ENCODE measurements at places on chromosomes 7 and 10. TPM values are rescaled to one million over a fixed set of nuclear protein-coding genes. Genes with fewer than 3 reads are reported as not detected.

DNA sequence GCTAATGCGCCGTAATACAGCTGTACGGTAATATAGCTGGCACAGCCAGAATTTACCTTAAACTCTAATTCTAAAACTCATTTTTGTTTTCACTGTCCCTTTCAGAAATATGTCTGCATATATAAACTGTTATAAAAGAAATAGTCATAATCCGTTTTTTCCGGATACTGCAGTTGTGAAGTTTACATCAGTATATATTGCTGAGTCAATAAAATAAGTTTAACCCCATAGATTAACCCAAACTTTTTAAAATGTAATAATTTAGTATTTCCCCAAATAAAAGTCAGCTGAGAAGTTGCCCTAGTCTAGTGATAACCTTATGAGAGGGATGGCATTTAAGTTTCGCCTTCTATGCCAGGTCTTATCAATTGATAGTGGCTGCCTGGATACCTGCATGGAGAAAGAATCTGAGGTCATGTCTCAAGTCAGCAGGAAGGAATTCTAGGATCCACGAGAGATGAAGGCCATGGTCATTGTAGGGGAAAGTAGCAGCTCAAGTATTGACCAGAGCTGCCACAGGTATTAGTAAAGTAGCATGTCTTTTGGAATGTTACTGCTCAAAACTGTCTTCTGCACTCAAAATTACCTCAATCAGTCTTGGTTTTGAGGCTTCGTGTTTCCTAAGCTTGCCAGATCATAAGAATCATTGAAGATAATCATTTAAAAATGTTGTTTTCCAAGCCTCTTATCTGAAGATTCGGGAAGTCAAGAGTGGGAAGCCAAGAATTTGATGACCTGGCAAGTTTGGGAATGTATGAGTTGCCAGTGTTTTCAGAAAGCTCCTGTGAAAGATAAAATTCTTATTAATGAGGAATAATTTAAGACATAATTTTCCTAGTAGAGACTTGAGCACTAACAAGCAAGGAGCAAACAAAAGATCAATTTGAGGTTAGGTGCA, 10.8 kb downstream of the PRPS1L1 start:
- no peak for DNase-seq

AGBL3 gene
- total RNA-seq = 1.3 TPM

GRID1 gene
- not detected for total RNA-seq

DNA sequence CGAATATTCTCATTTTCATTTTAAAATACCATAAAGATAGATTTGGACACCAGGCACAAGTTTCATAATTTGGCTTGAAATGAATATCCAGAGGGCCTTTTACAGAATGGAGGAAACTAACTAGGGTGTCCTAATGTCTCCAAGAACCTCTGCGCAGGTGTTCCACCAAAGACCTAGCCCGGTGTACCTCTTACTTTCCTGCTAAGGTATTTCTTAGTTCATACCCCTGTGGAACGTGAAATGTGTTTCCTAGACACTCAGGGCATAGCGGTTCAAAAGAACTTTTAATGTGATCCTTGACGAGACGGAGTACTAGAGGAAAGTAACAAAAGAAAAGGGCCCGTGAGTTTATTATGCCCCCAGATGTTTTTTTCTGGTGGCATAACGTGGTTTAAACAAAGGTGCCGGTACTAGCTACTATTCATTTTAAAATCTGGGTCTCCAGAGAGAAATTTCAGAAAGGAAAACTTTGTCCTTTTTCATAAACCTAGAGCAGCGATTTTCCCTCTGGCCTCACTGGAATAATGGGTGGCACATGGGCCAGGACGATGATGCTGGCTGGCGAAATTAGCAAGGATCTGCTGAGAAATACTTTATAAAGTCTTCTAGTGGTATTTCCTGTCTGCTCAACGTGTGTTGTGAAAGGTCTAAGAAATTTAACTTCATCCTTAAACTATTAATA, 1.4 kb downstream of the APBB1IP start:
- DNase-seq = no peak

FAM204A gene
- 76.5 TPM for total RNA-seq

- no peak for DNase-seq
Measured at GRCh38 chr7:40655426-40655825, 520.6 kb downstream of the SUGCT start.

DNA sequence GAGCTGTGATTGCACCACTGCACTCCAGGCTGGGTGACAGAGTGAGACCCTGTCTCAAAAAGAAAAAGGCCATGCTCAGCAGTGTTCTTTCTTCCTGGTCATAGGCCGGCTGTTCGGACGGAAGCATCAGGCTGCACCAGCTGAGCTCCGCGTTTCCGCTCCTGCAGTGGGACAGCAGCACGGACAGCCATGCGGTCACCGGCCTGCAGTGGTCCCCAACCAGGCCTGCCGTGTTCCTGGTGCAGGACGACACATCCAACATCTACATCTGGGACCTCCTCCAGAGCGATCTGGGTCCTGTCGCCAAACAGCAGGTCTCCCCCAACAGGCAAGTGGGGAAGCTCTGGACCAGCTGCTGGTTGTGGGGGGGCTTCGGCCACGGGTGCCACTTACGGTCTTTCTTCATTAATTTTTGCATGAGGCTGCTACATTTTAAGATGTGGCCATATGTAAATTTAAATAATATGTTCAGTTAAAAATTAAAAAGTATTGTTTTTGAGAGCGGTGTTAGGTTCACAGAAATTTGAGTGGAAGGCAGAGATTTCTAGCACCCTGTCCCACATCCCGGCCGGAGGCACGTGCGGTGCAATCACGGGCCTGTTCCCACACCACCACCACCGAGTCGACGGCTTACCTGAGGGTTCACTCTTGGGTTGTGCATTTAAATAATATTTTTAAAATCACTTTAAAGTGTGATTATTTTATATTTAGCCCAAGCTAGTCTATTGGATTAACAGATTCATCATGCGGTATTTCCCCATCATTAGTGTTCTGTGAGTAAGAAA, 85.7 kb downstream of the DYNC2I1 start:
- DNase-seq = no peak

GRCh38 chr10:121818599-121818998, 109.2 kb downstream of the ATE1 start:
- DNase-seq = no peak

GRCh38 chr7:98653601-98654310, 36.7 kb downstream of the NPTX2 start:
- DNase-seq = no peak

DNA sequence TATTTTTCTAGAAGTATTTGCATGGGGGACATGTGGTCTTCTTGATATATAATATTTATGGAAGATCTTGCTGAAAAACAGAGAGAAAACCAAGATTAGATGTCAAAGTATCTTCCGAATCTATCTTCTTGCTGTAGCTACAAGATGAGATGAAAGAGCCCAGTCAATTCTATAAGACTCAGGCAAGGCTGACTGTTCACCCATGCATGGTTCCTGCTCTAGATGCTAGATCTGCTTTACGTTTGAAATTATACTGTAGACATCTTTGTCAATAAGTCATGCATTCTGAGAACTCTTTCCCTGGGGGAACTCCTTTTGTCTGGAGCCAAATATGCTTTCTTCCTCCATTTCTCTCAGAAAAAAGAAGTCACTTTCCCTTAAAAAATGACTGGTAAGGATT, 1292.0 kb downstream of the XPNPEP1 start:
- DNase-seq = no peak

DNA sequence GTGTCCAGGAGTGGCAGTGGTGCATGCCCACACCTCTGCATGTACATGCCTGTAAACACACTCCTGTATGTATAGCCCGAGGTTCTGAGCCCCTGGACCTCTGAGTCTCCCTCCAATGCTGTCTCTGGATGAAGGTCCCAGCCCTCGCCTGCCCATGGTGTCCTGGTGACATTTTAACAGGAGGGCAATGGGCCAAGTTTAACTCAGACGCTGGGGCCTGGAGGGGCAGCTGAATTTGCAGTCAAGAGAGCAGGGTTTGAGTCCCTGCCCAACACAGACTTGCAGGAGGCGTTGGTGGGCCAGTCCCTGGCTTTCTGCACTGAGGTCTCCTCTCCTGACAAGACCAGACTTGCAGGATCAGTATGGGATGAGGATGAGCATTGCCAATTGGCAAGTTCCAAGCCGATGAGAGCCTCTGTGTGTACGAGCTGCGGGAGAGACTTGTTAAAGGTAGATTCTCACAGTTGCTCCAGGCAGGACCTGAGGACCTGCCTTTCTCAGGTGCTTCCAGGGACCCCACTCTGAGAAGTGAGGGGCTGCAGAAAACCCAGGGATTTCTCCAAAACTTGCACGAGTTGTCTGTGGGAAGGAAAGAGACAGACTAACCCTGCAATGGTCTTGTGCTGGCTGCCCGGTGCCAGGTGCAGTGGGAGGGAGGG, 141.9 kb downstream of the ELFN1 start:
- peak; percentile 63 for DNase-seq

HOXA5 gene
- total RNA-seq = 3.8 TPM

- DNase-seq = no peak
Measured at GRCh38 chr7:960269-960871, 5.9 kb upstream of the ADAP1 start.

DNA sequence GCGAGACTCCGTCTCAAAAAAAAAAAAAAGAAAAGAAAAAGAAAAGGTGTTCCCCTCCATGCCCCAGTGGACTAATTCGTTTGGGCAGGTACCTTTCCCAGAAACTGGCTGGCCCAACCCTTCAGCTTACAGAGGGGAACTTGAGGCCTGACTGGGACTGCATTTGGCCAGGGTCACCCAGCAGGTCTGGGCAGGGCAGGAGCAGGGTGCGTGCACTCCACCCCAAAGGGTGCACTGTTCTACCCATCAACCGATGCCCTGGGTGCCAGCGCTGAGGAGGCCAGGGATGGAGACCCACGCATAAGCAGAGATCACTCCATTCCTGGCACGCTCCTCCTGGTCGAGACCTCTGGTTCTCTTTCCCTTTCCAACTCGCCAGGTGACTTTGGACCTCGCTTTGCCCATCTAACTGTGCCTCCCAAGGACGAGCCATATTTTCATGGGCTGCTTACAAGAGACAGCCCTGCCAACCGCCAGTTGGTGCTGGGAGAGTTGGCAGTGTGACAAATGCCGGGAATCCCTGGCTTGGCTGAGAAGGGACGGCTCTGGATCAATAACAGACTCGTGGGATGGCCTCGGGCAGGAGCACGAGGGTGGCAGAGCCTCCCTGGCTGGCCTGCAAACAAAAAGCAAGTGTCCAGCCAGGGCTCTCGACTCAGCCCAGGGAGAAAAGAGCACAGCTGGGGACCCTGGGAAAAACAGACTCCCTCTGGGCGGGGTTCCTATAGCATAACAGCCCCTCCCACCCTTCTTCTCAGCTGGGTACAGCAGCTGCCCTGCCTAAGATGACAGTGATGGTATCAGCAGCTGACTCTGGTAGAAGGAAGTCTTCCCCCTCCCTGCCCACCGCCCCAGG, 7.9 kb downstream of the HSPB1 start:
- DNase-seq = no peak

DNA sequence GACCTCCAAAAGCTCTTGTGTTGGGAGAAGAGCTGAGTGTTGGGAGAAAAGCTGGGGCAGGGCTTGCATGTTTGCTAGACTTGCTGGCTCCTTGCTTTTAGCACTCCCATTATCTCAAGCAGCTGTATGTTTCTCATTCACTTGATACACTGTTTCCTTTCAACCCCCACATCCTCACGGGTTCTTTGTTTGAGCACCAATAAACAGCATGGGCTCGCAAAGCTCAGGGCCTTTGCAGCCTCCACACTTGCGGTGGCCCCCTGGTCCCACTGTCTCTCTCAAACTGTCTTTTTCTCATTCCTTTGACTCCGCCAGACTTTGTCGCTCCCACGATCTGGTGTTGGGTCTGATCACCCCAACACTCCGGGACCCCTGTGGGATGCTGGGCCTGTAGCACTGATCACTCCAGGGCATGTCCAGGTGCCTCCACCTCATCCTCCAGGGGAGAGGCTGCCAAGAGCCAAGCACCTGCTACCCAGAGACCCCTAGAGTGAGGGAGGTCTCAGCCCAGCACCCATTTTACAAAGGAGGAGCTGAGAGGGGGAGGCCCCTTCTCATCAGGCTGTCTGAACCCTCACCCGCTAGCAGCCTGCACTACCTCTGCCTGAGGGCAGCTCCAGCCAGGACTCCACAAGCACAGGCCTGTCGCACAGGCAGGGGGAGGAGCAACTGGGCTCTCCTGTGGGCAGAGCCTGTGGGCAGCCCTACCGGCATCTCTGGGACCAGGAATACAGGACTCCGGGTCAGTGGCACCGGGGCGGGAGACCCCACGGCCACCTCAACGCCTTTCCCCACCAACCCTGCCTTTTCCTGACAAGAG, 49.1 kb upstream of the MSMB start:
- no peak for DNase-seq

All from foreskin keratinocyte (primary cell).